Cortex of kidney (tissue), 1 donor: ENCODE measurements at places on chromosomes 12 and 14.

DNA sequence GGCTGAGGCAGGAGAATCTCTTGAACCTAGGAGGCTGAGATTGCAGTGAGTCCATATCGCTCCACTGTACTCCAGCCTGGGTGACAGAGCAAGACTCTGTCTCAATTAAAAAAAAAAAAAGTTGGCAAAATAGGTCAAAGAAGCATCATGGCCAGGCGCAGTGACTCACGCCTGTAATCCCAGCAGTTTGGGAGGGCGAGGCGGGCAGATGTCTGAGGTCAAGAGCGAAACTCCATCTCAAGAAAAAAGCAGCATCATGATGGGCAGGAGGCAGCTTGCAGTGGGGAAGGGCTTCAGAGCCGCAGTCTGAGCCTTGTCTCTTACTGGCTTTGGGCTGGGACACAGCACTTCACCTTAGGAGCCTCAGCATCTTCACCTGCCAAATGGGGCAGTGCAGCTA lies 21.4 kb downstream of the TEAD4 start:
- no peak for DNase-seq

GRCh38 chr12:45234139-45234865 lies 18.4 kb downstream of the ANO6 start:
- DNase-seq: no peak

GRCh38 chr12:122423258-122424165 lies 1.0 kb upstream of the CLIP1 start:
- DNase-seq: no peak

DNA sequence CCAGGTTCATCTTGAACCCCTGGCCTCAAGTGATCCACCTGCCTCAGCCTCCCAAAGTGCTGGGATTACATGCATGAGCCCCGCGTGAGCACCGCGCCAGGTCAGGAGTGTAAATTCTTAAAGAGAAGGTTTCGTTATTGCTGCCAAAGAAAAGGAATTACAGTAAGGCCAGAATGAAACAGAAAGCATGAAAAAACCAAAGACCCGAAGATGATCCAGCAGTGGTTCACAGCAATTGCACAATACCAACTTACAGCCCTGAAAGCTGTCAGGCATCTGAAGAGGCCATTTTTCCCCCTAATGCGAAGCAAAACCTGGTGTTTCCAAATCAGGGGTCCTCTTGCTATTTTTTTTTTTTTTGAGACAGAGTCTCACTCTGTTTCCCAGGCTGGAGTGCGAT lies 10.3 kb downstream of the RBM23 start:
- no peak for DNase-seq

GRCh38 chr14:35333797-35334743 lies 41.9 kb downstream of the PSMA6 start:
- no peak for DNase-seq

GRCh38 chr14:93232159-93232558 lies 25.1 kb downstream of the UBR7 start:
- no peak for DNase-seq

- no peak for DNase-seq
Observed at GRCh38 chr12:87439990-87440827, 589.0 kb downstream of the C12orf50 start.

GRCh38 chr14:32494609-32495434 lies 165.7 kb downstream of the AKAP6 start:
- DNase-seq: no peak

- no peak for DNase-seq
Observed at GRCh38 chr12:6724409-6724797, 557 bp downstream of the COPS7A start.

DNA sequence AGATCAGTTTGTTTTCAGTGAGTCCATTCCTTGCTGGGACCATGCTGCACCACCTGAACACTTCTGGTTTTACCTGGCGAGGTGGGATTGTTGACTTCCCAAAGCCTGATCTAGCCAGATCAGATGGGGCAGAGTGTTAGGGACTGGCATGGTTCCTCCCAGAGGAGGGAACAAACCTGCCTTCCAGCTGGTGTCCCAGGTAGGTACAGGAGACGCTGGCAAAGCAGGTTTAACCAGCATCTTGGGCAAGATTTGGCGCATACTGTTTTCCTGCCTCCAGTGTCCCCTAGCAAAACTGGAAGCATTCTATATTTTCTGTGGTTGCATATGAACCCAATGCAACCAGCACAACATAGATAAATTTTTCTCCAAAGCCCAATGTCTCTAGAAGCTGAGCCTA lies 14.6 kb upstream of the FOS start:
- DNase-seq: no peak

- no peak for DNase-seq
Observed at GRCh38 chr12:66603461-66603860, 75.4 kb downstream of the GRIP1 start.

DNA sequence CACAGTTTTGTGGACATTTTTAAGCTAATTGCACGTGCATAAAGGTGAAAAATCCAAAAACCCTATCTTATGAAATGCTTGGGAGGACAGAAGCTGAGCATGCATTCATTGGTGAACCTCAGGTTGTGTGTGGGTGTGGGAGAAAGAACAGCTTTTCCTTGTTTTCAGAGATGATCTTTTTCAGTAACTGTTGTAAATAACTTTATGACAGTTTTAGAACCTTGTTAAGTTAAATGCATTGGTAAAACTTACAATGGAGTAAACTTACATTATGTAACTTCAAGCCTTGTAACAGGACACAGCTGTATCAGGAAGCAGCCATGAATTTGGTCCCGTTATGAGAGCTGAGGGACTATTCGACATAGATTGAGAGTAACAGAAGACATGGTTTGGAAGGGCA lies 587.4 kb downstream of the GALC start:
- DNase-seq: no peak

DNA sequence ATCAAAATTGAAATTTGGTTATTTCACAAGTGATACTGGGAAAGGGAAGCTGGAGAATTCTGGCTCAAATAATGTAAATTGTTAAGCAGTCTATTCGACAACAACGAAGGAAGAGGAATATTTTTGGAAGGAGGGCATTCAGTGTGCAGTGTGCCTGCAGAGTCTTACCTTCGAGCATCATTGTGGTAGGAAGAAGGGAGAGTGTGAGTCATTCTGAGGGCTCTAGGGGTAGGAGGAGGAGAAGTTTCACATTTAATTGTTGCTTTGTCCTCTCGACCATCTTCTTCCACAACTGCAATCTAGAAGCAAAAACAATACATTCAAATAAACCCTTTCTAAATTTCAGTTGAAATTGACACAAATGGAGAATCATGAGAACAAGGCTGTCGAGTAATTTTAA lies 263.0 kb downstream of the ACSS3 start:
- no peak for DNase-seq

- no peak for DNase-seq
Observed at GRCh38 chr14:39768589-39768988, 336.4 kb upstream of the FBXO33 start.

DNA sequence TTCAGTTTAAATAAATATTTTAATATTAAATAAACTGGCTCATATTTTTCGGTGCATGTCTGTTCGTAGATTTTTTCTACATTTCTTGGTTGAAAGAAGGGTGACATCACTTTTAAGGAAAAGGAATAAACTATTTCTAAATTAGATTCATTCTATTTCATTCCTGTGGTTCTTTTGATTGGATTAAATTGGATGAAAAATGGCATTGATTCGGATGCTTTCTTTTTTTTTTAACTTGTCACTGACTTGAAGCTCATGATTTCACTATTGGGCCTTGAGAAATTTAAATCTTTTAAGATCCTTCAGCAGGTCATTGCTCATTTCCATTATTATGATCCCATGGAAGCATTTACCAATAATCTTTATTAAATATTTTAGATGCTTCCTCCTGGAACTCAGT lies 113.1 kb upstream of the RASSF8 start:
- DNase-seq: no peak
